ENCODE measurements at places on chromosomes 12 and 14. TPM values are rescaled to one million over a fixed set of nuclear protein-coding genes. Genes with fewer than 3 reads are reported as not detected.

ESPL1 gene
- total RNA-seq: 4.0 TPM

- no peak overlapping the region for H3K27ac ChIP-seq
- H3K4me1 ChIP-seq: no peaks in the 10 kb centered on the region
- no peaks in the 10 kb centered on the region for H3K36me3 ChIP-seq
Measured at GRCh38 chr12:131853832-131854797, 25.9 kb downstream of the MMP17 start.

- peak overlapping the region; percentile 81 for H3K27ac ChIP-seq
- H3K4me1 ChIP-seq: peaks cover 10% of the 10 kb centered on the region
Measured at GRCh38 chr12:112107306-112108201, 1.0 kb downstream of the NAA25 start.

ZNF26 gene
- total RNA-seq: 8.0 TPM

DUSP6 gene
- 66.1 TPM for total RNA-seq

DNA sequence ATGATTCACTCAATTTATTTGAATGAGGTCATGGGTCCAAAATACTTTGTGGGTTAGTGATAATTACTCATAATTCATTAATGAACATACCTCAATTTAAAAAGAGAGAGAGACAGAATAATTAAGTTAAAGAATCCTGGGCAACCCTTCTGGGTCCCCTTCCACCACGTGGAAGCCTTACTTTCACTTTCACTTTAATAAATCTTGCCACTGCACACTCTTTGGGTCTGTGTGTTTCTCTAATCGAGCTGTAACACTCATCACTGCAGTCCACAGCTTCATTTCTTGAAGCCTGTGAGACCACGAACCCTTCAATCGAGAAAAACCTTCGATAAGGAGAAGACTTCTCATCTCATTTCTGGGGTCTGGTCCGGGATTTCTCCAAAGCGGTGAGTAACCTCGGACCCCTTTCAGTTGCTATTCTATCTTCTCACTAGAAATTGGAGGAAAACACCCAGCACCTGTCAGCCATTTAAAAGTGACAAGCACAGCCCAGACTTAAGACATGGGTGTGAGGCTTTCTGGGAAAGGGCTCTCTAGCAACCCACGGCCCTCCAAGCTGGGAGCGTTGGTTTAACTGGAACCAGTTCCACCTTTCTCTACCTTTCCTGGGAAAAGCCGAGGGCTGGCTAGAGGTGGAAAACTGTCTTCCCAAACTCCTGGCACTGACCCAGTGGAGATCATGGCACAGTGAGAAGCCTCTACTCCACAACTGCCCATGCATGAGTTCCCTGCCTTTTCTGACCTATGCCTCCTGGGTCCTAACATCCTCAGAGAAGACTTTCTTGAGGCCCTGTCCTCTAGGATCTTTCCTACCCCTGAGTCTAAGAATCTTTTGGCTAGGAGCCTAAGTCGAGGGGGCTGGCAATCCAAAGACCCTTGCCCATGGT is 148.8 kb upstream of the ATF7IP start:
- no peaks in the 10 kb centered on the region for H3K27me3 ChIP-seq
- H3K27ac ChIP-seq: peak overlapping the region; percentile 53
- peak; percentile 37 for DNase-seq
- no peak overlapping the region for H3K4me3 ChIP-seq
- no peaks in the 10 kb centered on the region for H3K36me3 ChIP-seq
- peaks cover 15% of the 10 kb centered on the region for H3K4me1 ChIP-seq

DNA sequence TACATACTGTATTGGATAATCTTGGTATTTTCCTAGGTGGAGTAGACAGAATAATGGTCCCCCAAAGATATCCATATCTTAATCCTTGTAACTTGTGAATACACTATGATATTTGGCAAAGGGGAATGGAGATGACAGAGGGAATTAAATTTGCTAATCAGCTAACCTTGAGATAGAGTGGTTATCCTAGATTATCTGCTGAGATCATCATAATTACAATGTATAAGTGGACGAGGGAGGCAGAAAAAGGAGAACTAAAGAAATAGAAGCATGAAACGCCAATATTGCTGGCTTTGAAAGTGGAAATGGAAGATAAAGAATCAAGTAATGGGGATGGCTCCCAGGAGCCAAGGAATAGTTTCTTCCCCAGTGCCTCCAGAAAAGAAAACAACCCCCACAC is 398.7 kb downstream of the NOVA1 start:
- no peak for DNase-seq
- no peak overlapping the region for H3K27ac ChIP-seq
- no peaks in the 10 kb centered on the region for H3K27me3 ChIP-seq

PKP2 gene
- total RNA-seq: 3.1 TPM

ZDHHC22 gene
- 0.09 TPM for total RNA-seq

GRCh38 chr12:120006258-120006975 is 17.4 kb downstream of the BICDL1 start:
- H3K4me3 ChIP-seq: no peak overlapping the region
- no peaks in the 10 kb centered on the region for H3K36me3 ChIP-seq
- H3K27ac ChIP-seq: no peak overlapping the region
- no peaks in the 10 kb centered on the region for H3K4me1 ChIP-seq
- DNase-seq: no peak
- H3K27me3 ChIP-seq: no peaks in the 10 kb centered on the region

GRCh38 chr14:77474479-77475177 is 16.7 kb downstream of the AHSA1 start:
- peaks cover under 1% of the 10 kb centered on the region for H3K36me3 ChIP-seq
- H3K27me3 ChIP-seq: no peaks in the 10 kb centered on the region
- no peak overlapping the region for H3K4me3 ChIP-seq
- H3K27ac ChIP-seq: no peak overlapping the region
- no peaks in the 10 kb centered on the region for H3K4me1 ChIP-seq
- DNase-seq: peak; percentile 22

C14orf119 gene
- 46.0 TPM for total RNA-seq

DNA sequence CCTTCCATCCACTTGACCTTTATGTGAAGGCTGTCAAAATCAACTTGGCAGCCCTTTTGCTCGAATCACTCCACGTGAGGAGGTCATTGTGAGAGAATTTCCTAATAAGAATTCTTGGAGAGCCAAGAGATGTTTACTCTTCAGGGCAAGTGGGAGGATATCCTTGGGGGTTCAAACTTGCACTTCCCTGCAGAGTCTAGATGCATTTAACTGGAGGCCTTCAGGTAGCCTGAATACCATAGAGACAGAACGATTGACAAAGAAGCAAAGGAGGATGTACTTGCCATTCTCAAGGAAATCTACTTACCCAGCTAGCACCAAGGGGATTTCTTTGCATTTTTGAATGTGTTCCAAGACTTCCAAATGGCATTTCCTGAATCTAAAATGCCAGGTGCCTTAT is 1702.6 kb upstream of the FLRT2 start:
- H3K27ac ChIP-seq: no peak overlapping the region
- peaks cover 4% of the 10 kb centered on the region for H3K4me1 ChIP-seq
- no peaks in the 10 kb centered on the region for H3K36me3 ChIP-seq
- no peak overlapping the region for H3K4me3 ChIP-seq
- H3K27me3 ChIP-seq: no peaks in the 10 kb centered on the region

SLC6A12 gene
- 0.40 TPM for total RNA-seq

ACSS3 gene
- total RNA-seq: 12.7 TPM

DNA sequence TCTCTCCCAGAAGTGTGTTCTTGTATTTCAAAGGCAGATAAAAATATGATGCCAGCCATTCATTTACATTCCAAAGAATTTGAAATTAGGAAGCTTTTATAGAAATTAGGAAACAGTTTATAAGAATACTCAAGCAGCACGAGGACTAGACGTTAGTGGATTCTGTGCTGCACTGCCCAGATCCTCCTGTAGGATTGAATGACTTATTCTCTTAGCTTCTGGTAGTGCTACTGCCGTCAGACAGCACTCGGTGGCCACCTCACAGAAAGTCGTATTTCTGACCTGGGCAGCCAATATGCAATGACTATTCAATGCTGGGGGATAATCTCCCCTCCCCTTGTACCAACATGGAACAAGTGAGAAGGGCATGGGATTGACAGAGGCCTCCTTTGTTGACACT is 326.4 kb downstream of the RPL10L start:
- no peak for DNase-seq
- no peaks in the 10 kb centered on the region for H3K27me3 ChIP-seq
- no peaks in the 10 kb centered on the region for H3K36me3 ChIP-seq
- no peaks in the 10 kb centered on the region for H3K4me1 ChIP-seq
- no peak overlapping the region for H3K4me3 ChIP-seq
- no peak overlapping the region for H3K27ac ChIP-seq

GRCh38 chr14:79265366-79265946 is 945.8 kb downstream of the DIO2 start:
- H3K27ac ChIP-seq: no peak overlapping the region
- no peak for DNase-seq
- no peak overlapping the region for H3K4me3 ChIP-seq

C12orf75 gene
- total RNA-seq: 8.5 TPM

TSHR gene
- 0.31 TPM for total RNA-seq

- H3K4me1 ChIP-seq: no peaks in the 10 kb centered on the region
- no peak for DNase-seq
- H3K27ac ChIP-seq: no peak overlapping the region
- H3K4me3 ChIP-seq: no peak overlapping the region
- no peaks in the 10 kb centered on the region for H3K36me3 ChIP-seq
- H3K27me3 ChIP-seq: no peaks in the 10 kb centered on the region
Measured at GRCh38 chr12:47286676-47287075, 206.9 kb upstream of the AMIGO2 start.

KLHDC1 gene
- total RNA-seq: 7.2 TPM

- H3K4me3 ChIP-seq: no peak overlapping the region
- no peaks in the 10 kb centered on the region for H3K4me1 ChIP-seq
- DNase-seq: no peak
- H3K27ac ChIP-seq: no peak overlapping the region
- peaks cover 82% of the 10 kb centered on the region for H3K36me3 ChIP-seq
Measured at GRCh38 chr12:913919-914698, 35.4 kb downstream of the RAD52 start.

DNA sequence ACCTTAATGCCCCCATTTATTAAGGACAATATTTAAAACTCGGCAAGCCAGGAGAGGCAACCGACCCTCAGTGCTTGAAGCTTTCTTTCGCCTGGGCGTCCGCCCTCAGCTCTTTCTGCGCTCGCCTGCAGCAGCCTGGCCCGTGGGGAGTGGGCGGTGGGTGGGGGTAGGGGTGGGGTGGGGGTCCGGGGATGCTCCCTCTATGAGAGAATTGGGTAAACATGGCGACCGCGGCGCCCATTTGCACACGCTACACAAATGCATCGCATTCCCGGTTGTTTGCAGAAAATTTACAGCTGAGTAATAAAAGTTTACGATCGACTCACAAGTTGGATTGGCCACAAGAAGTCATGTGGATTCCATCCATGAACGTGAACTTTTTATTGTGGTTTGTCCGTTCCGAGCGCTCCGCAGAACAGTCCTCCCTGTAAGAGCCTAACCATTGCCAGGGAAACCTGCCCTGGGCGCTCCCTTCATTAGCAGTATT is 7.7 kb downstream of the HOXC8 start:
- H3K4me3 ChIP-seq: peak overlapping the region; percentile 86
- no peaks in the 10 kb centered on the region for H3K36me3 ChIP-seq
- H3K4me1 ChIP-seq: peaks cover 66% of the 10 kb centered on the region
- peak; percentile 96 for DNase-seq
- H3K27me3 ChIP-seq: peaks cover 67% of the 10 kb centered on the region

IFNG-AS1 gene
- 0.31 TPM for total RNA-seq

CD69 gene
- total RNA-seq: 0.93 TPM

- no peak overlapping the region for H3K27ac ChIP-seq
- H3K4me1 ChIP-seq: no peaks in the 10 kb centered on the region
- no peak overlapping the region for H3K4me3 ChIP-seq
- no peaks in the 10 kb centered on the region for H3K27me3 ChIP-seq
- no peak for DNase-seq
- no peaks in the 10 kb centered on the region for H3K36me3 ChIP-seq
Measured at GRCh38 chr12:99444859-99445316, 202.7 kb upstream of the GARIN6 start.

RNASE4 gene
- total RNA-seq: 18.4 TPM

GRCh38 chr12:27277846-27278260 is 33.8 kb downstream of the STK38L start:
- H3K27me3 ChIP-seq: no peaks in the 10 kb centered on the region
- H3K27ac ChIP-seq: no peak overlapping the region
- H3K4me3 ChIP-seq: no peak overlapping the region
- H3K36me3 ChIP-seq: no peaks in the 10 kb centered on the region

- no peak for DNase-seq
- no peak overlapping the region for H3K4me3 ChIP-seq
- H3K36me3 ChIP-seq: no peaks in the 10 kb centered on the region
- peaks cover 3% of the 10 kb centered on the region for H3K27me3 ChIP-seq
Measured at GRCh38 chr14:22740020-22740419, 26.5 kb upstream of the OXA1L start.

- no peak for DNase-seq
- no peaks in the 10 kb centered on the region for H3K27me3 ChIP-seq
- H3K4me1 ChIP-seq: peaks cover 26% of the 10 kb centered on the region
- H3K4me3 ChIP-seq: no peak overlapping the region
- H3K36me3 ChIP-seq: peaks cover 51% of the 10 kb centered on the region
Measured at GRCh38 chr12:6967651-6968100, 2.8 kb downstream of the PHB2 start.

DNA sequence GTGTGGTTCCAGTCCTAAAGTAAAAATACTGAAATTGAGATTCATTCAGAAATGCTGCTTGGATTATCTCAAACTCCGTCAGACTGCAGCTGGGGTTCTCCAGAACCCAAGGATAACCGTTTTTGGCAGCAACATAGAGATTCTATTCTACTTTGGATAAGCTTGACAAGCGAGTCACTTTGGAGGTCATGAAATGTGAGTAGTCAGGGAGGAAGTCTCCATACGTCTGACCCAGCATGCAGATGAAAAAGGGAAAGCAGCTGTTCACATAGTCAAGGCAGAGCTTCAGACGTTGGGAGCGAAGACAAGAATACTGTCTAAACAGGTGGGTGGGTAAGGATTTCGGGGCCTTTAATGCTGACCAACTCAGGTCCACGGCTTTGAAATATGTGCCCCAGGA is 14.9 kb upstream of the HSP90B1 start:
- DNase-seq: peak; percentile 75
- no peaks in the 10 kb centered on the region for H3K27me3 ChIP-seq
- H3K4me3 ChIP-seq: no peak overlapping the region
- H3K36me3 ChIP-seq: no peaks in the 10 kb centered on the region
- peak overlapping the region; percentile 67 for H3K27ac ChIP-seq
- H3K4me1 ChIP-seq: peaks cover 13% of the 10 kb centered on the region

- H3K4me1 ChIP-seq: peaks cover 77% of the 10 kb centered on the region
- peaks cover 59% of the 10 kb centered on the region for H3K36me3 ChIP-seq
- DNase-seq: no peak
- peak overlapping the region; percentile 98 for H3K27ac ChIP-seq
Measured at GRCh38 chr12:6550294-6551062, 5.4 kb downstream of the IFFO1 start.

NRIP2 gene
- 2.3 TPM for total RNA-seq

TPPP2 gene
- total RNA-seq: 0.44 TPM

PAPOLA gene
- 72.9 TPM for total RNA-seq

GRCh38 chr12:65368055-65368454 is 89.6 kb downstream of the MSRB3 start:
- H3K4me3 ChIP-seq: no peak overlapping the region
- no peaks in the 10 kb centered on the region for H3K36me3 ChIP-seq
- no peaks in the 10 kb centered on the region for H3K4me1 ChIP-seq
- DNase-seq: no peak
- H3K27me3 ChIP-seq: no peaks in the 10 kb centered on the region

- no peaks in the 10 kb centered on the region for H3K4me1 ChIP-seq
- no peaks in the 10 kb centered on the region for H3K27me3 ChIP-seq
- no peak overlapping the region for H3K4me3 ChIP-seq
- no peaks in the 10 kb centered on the region for H3K36me3 ChIP-seq
Measured at GRCh38 chr12:65859519-65859918, 35.2 kb downstream of the HMGA2 start.

GRCh38 chr14:36967892-36968555 is 204.4 kb downstream of the SLC25A21 start:
- no peak overlapping the region for H3K27ac ChIP-seq
- no peak overlapping the region for H3K4me3 ChIP-seq
- DNase-seq: no peak
- H3K4me1 ChIP-seq: no peaks in the 10 kb centered on the region
